ENCODE measurements at places on chromosomes 12 and 14.
A peak's percentile ranks its signal among the peaks of the same experiment; 100 is the strongest.

DNA sequence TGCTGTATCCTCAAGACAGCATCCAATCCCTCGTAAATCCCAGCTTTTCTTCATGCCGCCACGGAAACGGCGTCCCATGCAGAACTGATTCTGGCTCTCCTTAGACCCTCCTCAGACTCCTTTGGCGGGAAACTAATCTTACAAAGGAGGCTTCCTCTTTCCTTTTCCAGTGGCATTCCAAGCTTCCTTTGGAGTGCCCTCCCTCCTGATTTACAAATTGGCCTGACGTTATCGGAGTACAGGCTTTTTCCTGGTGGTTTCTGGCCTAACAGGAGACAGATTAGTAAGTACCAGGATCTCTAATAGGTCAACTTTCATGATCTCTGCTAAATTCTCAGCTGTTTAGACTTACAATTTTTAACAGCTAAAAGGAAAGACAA is 1.3 kb upstream of the ZDHHC17 start:
- no peak for DNase-seq

GRCh38 chr14:39372656-39373055 is 59.6 kb downstream of the FBXO33 start:
- no peak for DNase-seq

- DNase-seq: no peak
Measured at GRCh38 chr14:65813760-65814384, 401.3 kb downstream of the FUT8 start.

DNA sequence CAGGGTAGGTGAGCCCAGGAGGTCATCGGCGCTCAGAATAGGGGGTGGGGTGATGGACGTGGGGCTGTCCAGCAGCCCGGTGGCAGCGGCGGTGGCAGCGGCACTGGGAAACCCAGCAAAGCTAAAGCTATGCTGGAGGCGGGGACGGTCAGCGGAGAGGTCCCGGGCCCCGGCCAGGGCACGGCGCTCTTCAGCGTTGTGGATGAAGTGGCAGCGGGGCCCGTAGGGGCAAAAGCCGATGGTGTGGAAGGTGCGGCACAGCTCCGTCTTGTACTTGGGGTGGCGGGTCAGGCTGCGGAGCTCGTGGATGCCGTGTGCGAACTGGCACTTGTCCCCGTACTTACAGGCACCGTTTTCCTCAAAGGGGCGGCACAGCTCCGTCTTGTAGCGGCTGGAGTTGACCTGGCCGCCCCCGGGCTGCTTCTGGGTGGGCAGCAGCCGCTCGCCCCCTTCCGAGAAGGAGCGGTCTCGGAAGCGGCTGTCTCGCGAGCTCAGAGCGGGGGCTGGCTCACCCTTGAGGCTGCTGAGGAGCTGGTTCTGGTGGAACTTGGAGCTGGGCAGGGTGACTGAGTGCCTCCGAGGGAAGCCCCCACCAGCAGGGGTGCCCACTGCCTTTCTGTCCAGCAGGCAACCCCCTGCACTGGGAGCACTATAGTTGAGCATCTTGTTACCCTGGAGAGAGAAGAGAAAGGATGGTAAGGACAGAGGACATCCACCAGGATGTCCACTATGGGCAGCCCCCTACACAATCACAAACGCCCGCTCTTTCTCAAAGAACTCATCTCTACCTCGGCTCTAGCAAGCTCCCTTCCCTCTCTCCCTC is 2.8 kb downstream of the ZFP36L1 start:
- peak; percentile 44 for DNase-seq

GRCh38 chr14:26833621-26834176 is 235.9 kb upstream of the NOVA1 start:
- no peak for DNase-seq

Measured in PC-9 (cell line).